Right renal pelvis (tissue), 4 donors: ENCODE measurements at places on chromosomes 5 and 9. TPM values are rescaled to one million over a fixed set of nuclear protein-coding genes. Genes with fewer than 3 reads are reported as not detected.

GRCh38 chr9:116115761-116116353, 37.7 kb upstream of the PAPPA start:
- no peak for DNase-seq

The CCNO gene
- polyA plus RNA-seq, result 8.2 TPM

- no peak for DNase-seq
Measured at GRCh38 chr9:19934301-19934871, 145.5 kb upstream of the SLC24A2 start.

The RLN1 gene
- 0.53 TPM for polyA plus RNA-seq
